ENCODE measurements at places on chromosomes 4 and X.

DNA sequence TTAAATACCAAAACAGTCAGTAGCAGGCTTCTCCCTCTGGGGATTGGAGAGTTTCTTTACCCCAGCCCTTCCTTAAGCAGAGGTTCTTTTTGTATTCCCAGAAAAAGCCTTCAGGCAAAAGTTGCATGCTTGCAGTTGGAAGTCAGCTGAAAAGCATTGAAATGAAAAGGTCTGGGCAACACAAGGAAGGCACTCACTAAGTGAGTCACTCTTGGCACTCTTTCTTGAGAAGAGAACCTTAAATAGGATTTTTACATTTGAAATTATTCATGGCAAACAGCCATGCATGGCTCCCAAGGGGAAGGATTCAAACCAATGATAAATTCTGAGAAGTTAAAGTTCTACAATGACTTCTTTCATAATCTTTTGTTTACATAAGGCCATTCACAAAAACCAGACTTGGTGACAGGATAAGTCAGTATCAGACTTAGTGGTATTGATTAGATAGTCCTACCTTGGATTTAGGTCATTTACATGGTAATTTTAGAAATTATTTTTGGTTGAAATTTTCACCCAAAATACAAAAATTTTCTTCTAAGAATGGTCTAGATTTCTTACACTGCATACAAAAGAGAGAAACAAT is 2068.9 kb downstream of the PCDH7 start:
- peak; percentile 72 for DNase-seq

- no peak for DNase-seq
These were observed 49.7 kb downstream of the SAT1 start for GRCh38 chrX:23832721-23833120.

DNA sequence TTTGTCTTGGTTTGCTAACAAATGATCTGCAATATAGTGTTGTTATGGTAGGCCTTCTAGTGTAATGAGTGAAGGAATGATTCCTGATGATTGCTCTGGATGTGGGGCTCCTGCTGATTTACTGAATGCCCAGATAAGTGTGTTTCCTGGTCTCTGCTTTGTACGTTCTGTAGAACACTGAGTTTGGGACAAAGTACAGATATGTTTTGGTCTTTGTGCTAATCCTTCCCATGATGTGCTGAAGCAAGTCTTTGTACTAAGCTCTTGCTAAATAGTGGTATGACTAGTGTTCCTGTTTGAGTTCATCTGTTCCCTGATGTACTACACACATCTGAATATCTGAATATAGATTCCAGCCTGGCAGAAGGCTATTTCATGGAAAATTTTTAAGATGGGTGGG is 36.9 kb upstream of the XIAP start:
- no peak for DNase-seq

DNA sequence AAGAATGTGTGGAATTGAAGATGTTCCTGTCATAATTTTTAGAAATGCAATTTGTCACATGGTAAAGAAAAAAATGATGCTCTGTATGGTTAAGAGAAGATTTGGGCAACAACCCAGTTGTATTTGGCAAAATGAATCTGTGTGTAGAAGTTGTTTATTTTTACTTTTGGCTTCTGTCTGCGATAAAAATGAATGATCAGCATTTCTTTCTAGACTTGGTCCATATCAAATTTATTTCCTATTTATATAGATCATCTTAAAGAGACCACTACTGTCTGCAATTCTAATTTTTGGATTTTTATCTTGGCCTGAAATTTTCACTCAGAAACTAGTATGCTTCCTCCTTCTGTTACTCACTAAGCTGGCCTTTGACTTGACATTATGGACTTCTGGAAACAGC is 396.9 kb downstream of the FAM47A start:
- DNase-seq: no peak

GRCh38 chrX:21853578-21853977 is 2.2 kb upstream of the YY2 start:
- no peak for DNase-seq

GRCh38 chrX:50117476-50117875 is 83.3 kb downstream of the AKAP4 start:
- DNase-seq: no peak

DNA sequence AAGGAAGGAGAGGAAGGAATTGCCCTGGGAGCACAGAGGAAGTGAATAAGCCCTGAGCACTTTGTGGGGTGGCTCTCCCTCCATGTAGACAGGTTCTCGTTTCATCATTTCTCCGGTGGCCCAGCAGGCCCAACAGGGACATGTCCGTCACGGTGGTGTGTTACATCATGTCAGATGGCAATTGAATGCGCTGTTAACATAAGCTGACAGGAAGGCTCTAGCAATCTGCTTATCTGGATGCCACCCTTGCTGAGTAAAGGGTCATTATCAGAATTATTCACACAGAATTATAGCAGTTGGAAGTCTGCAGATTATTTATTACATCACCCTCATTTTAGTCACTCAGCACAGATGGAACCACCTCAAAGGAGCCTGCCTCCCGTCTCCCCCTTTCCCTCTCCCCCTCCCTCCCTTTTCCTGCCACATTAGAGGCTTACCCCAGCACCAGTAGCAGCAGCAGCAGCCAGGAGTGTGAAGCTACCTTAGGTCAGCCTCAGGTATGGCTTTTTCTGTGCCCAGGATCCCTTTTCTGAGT is 124.3 kb upstream of the TRIM2 start:
- DNase-seq: no peak

GRCh38 chrX:44011506-44011905 is 38.3 kb upstream of the NDP start:
- DNase-seq: no peak

GRCh38 chr4:6771229-6771671 is 11.3 kb upstream of the KIAA0232 start:
- no peak for DNase-seq

DNA sequence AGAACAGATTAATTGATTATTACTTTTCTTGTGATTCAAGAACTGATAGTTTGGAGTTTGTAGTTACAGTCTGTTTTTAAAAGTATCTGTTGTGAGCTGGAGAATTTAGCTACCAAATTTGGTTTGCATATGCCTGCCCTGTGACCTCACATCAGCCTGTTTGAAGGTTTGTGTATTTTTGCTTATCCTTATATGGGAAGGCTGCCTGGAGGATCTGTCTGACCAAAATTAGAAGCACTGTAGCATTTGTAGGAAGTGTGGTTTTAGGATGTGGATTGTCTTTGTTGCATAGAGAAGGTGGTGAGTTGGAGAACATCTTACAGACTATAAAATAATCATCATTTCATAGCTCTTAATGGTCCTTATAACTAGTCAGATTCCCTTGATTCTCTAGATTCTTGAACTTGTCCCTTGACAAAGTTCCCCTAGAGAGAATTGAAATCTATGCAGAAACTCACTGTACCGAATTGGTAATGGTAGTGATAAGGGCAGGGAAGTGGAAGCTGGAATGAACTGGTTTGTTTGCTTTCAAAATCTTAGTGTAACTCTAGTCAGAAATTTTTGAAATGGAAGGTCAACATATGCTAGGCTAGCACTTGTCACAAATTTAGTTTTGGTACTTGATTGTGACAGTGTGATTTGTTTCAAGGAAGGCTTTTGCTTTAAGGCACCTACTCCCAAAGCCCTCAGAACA is 57.3 kb downstream of the SH3BGRL start:
- peak; percentile 16 for DNase-seq

DNA sequence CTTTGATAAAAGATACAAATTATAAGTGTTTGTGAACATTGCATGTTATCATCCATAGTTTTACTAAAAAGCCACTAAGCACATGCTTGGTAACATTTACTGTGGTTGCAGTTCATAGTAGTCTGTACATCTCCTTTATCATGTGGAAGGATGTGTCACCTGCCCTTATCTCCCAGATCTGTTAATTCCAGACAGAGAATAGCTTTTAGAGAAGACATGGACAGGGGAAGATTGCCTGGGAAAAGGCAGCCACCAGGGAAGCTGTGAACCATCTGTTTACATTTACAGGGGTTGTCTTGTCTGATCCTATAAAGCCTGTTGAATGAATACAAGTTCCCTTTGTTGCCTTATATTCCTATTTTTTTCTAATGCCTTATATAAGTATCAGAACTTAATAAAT is 396.0 kb downstream of the FAT4 start:
- DNase-seq: no peak

DNA sequence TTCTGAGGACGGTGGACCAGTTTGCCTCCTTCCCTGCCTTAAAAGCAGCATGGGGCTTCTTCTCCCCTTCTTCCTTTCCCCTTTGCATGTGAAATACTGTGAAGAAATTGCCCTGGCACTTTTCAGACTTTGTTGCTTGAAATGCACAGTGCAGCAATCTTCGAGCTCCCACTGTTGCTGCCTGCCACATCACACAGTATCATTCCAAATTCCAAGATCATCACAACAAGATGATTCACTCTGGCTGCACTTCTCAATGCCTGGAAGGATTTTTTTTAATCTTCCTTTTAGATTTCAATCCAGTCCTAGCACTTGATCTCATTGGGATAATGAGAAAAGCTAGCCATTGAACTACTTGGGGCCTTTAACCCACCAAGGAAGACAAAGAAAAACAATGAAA is 255.3 kb downstream of the RAPGEF2 start:
- peak; percentile 80 for DNase-seq

GRCh38 chr4:102546635-102547034 is 45.5 kb downstream of the NFKB1 start:
- no peak for DNase-seq

DNA sequence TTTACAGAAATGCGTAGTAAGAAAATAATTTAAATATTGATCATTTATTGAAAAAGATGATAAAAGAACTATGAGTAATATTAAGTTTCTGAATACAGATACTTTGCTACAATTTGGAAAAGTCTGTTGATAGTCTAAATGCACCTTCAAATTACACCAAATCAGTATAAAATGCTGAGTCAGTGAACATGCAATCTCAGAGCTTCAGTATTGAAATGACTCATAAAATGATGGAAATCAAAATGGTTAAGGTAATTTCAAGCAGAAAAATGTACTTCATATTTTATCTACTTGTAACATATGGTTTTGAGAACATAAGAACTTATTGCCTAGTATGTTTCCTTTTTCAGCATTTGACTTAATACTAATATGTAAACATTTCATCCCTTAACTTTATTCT is 448.2 kb downstream of the PCDH10 start:
- no peak for DNase-seq

- no peak for DNase-seq
These were observed 37.5 kb upstream of the MAOA start for GRCh38 chrX:43618366-43619205.

- no peak for DNase-seq
These were observed 835 bp upstream of the NFKB1 start for GRCh38 chr4:102500352-102500695.

- DNase-seq: no peak
These were observed 97.9 kb downstream of the NEUROG2 start for GRCh38 chr4:112418092-112418491.

DNA sequence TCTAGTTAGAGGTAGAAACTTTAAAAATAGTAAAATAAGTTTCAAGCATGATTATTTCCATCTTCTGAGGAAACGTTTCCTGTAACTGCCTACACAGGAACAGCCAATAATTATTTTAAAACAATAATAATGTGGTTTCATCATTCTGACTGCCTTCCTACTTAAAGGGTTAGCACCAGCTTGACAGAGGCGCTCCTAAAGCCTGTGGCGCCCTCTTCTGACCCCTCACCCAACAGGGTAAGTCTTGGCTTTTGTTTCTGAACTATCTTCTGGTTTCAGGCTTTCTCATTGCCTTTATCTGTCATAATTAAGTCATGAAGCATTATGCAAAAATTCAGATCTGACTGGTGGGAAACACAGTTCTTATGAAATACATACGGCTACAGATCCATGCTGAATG is 96.7 kb downstream of the ITM2A start:
- no peak for DNase-seq

DNA sequence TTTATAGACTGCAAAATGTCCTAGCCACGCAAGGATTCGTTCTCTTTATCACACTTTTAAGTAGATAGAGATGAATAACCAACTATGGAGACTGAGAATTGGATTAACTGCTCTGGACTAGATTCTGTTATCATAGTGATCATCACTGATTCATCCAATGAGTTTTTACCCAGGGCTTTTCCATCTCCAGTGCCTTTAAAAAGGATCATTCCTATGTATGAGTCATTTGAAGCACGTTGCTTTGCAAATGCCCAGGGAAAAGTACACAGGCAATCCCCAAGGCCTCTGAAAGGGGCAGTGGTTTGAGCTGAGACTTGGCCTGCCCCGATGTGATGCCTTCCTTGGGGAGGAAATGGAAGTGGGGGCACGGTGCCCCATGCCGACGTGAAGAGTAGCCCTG is 122.7 kb upstream of the PSAPL1 start:
- DNase-seq: peak; percentile 25

DNA sequence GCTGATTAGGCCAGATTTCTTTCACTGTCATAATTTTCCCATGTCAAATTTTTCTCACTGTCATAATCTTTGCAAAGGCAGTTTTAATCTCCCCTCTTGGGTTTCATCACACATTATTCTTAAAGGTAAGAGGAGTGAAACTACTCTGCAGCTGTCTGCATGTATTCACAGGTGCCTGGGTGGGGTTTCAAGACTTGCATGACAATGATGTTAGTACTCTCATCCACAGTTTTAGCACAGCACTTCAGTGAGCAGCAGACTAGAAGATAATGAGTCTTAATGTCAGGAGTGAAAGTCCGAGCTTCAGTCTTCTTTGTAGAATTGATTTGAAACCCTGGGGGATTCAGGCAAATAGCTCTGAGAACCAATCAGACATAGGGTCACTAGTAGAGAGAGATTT is 182.5 kb upstream of the GALNT7 start:
- DNase-seq: no peak

DNA sequence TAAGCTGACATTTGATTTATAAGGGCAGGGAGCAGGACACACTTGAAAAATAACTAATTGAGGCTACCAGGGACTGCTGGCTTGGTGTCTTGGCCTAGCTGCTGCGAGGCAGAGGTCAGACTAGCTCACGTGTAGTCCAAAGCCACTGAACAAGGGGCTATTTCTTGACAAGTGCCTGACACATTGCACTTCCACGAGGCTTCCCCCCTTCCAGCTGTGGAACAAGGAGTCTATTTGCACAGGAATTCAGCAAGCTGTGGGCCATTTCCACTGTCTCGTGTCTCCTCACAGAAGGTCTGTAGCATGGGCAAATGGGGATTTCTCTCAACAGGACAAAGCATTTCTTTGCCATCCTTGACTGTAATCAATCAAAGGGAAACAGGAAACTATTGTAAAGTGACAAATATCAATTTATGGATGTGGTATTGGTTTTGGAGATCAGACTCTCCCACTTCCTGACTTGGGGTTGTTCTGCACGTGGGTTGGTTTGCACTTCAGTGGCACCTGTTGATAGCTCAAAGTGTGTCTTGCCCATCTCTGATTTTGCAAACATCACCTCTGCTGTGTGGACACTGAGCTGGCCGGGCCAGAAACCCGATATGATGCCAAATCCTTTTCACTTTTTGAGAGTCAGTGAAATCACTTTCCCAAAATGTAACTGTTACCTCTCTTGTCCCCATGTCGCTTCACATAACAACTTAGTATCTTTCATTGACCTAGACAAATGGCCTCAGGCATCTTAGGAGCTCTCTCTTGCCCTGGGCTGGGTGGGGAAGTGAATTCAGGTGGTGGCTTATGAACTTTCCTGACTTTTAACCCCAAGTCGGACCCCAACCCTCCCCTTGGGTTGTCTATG is 107.4 kb upstream of the MAMLD1 start:
- DNase-seq: no peak

- no peak for DNase-seq
These were observed 15.7 kb downstream of the ADGRA3 start for GRCh38 chr4:22500128-22500611.

Data from skeletal muscle cell (primary cell).